Fibroblast of lung (primary cell): ENCODE measurements at places on chromosomes 11 and 22.
A peak's percentile ranks its signal among the peaks of the same experiment; 100 is the strongest.

DNA sequence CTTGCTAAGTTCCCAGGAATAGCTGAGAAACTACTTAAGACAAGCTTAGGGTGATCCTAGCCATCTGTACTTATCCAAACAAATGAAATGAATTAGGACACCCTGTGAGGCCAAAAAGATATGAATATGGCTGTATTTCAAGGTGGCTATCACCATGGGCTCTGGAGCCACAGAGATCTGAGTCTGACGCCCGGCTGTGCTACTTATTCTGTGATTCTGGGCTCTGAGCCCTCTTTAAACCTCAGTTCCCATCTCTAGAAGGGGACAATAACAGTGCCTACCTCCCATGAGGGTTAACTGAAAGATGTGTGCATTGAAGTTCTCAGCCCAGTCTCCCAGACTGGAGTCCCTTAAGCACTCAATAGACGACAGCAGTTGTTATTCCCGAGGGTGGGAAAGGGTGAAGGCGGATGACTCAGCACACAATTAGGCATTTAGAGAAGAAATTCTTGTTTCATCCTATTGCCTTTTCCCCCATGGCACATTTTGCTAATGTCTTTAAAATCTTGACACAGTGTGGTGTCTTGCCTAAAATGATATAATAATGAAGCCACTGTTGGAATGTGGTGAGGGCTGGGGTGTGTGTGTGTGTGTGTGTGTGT, 132.5 kb downstream of the ADAMTS15 start:
- H3K27ac ChIP-seq = no peak overlapping the region
- peaks cover 9% of the 10 kb centered on the region for H3K4me1 ChIP-seq
- no peaks in the 10 kb centered on the region for H3K36me3 ChIP-seq
- H3K27me3 ChIP-seq = no peaks in the 10 kb centered on the region

DNA sequence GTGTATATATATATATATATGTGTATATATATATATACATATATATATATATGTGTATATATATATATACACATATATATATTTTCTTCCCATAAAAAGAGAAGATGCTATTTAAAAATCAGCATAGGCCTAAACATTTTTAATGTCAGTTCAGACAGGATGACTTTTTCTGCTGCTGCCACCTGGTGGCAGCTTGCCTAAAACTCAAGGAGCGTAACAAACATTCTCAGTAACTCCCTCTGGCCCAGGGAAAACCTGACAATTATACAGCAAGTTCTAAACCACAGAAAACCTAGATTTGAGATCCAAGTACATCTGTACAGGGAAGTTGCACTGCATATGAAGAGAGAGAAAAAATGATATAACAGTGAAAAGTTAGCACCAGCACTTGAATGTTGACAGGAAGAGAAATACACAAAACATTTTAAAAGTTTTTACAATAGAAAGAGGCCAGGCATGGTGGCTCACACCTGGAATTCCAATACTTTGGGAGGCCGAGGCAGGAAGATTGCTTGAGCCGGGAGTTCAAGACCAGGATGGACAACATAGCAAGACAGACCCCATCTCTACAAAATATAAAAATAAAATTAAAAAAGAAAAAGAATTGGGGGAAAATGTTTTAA, 16.6 kb downstream of the OR8A1 start:
- H3K4me3 ChIP-seq = no peak overlapping the region
- DNase-seq = peak; percentile 72
- no peaks in the 10 kb centered on the region for H3K36me3 ChIP-seq
- H3K4me1 ChIP-seq = no peaks in the 10 kb centered on the region

DNA sequence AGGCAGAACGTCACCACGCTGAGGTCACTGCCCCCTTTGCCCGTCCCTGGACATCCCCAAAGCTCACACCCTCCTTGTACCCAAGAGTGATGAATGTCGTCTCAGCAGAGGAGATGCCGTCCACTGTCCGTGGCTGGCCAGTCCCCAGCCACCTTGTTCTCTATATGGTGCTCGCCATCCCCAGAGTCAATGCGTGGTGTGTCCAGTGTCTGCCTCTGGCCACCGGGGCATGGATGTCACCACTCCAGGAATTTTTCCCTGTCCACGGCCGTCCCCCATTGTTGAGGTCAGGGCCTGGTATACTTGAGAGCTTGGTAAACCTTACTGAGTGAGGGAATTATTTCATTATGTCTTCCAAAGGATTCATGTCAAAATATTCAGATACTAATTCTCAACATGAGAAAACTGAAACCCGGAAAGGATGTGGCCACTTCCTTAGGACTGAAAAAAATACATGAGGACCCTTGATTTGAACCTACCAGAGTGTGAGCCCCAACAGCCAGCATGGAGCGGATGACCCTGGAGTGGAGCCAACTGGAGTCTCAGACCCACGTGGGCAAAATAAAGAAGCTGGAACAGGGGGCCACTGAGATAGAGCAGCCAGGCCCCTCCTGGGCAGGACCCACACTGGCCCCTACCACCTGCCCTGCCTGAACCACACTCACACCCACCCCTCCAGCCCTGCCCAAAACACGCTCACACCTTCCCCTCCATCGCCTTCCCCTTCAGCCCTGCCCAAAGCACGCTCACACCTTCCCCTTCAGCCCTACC, 376.4 kb downstream of the BRD1 start:
- no peaks in the 10 kb centered on the region for H3K4me1 ChIP-seq
- H3K27me3 ChIP-seq = no peaks in the 10 kb centered on the region
- DNase-seq = no peak
- no peaks in the 10 kb centered on the region for H3K36me3 ChIP-seq
- no peak overlapping the region for H3K27ac ChIP-seq

DNA sequence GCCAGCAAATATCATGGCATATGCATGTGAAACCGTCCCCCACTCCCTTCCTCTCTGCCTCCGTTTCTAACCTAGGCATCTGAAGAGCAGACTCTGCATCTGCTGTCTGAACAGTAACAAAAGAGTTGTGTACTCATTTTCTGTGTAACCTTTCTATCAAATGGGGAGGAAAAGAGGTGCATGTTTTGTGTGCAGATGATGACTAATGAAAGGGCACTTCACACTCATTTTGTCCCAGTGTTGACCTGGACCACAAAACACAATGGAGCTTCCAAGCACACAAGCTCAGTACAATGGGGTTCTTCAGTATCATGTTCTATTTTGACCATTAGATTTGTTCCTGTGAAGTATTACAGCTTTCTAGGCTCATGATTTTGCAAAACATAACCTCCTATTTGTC, 13.0 kb downstream of the JHY start:
- no peak overlapping the region for H3K27ac ChIP-seq
- DNase-seq = peak; percentile 51
- no peak overlapping the region for H3K4me3 ChIP-seq

GRCh38 chr22:40021401-40022000, 26.7 kb downstream of the FAM83F start:
- H3K4me3 ChIP-seq = no peak overlapping the region
- no peak overlapping the region for H3K27ac ChIP-seq
- no peak for DNase-seq
- H3K27me3 ChIP-seq = no peaks in the 10 kb centered on the region
- no peaks in the 10 kb centered on the region for H3K36me3 ChIP-seq

- H3K4me1 ChIP-seq = no peaks in the 10 kb centered on the region
- no peaks in the 10 kb centered on the region for H3K27me3 ChIP-seq
- no peaks in the 10 kb centered on the region for H3K36me3 ChIP-seq
- DNase-seq = no peak
- no peak overlapping the region for H3K4me3 ChIP-seq
- H3K27ac ChIP-seq = no peak overlapping the region
Observed at GRCh38 chr22:49317369-49317768, 510.3 kb downstream of the BRD1 start.

GRCh38 chr11:69273571-69273970, 20.4 kb upstream of the MYEOV start:
- no peaks in the 10 kb centered on the region for H3K4me1 ChIP-seq
- no peak for DNase-seq
- H3K27ac ChIP-seq = no peak overlapping the region
- H3K4me3 ChIP-seq = no peak overlapping the region
- H3K36me3 ChIP-seq = no peaks in the 10 kb centered on the region
- H3K27me3 ChIP-seq = peaks cover 8% of the 10 kb centered on the region

DNA sequence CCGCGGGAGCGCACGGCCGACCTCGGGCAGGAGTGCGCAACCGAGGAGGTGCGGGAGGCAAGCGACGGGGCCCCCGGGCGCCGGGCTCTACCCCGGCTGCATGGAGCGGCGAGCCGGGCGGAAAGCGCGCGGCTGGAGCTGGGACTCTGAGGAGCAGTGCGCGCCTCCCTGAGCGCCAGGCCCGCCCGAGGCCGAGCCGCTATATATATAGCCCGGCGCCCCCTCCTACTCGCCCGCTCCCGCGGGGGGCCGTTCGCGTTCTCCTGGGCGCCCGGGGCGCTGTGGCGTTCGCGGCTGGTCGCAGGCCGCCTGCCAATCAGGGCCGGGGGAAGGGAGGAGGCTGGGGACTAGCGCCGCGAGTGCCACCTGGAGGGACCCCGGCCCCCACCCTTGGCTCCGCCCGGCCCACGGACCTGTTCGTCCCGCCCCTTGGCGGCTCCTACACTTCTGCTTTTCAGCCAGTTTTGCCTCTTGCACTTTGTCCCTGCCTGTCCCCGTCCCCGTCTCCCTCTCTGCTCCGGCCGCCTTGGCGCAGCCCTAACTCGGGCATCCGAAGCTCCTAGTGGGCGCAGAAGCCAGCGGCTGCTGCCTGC, at the start of gene FGF4:
Gene FGF4, minus strand, starts transcription at position 179 of the 593 bp plus-strand sequence. CDS start 257 bp downstream, outside the sequence.
- no peak within 1 kb of the TSS for H3K27ac ChIP-seq
- H3K27me3 ChIP-seq = peaks cover 36% of the 10 kb centered on the region
- no peak for DNase-seq
- H3K4me3 ChIP-seq = no peak within 1 kb of the TSS

- no peaks in the 10 kb centered on the region for H3K36me3 ChIP-seq
- no peak overlapping the region for H3K27ac ChIP-seq
- no peaks in the 10 kb centered on the region for H3K27me3 ChIP-seq
- peak; percentile 47 for DNase-seq
- H3K4me1 ChIP-seq = peaks cover 27% of the 10 kb centered on the region
Observed at GRCh38 chr11:130650456-130651030, 202.1 kb downstream of the ADAMTS15 start.

GRCh38 chr11:11963842-11964773, 44.3 kb downstream of the DKK3 start:
- H3K4me1 ChIP-seq = peaks cover 6% of the 10 kb centered on the region
- DNase-seq = no peak
- H3K36me3 ChIP-seq = peaks cover 35% of the 10 kb centered on the region
- no peaks in the 10 kb centered on the region for H3K27me3 ChIP-seq
- no peak overlapping the region for H3K4me3 ChIP-seq
